Endothelial cell of umbilical vein (primary cell): ENCODE measurements at places on chromosomes 2 and 18. TPM values are rescaled to one million over a fixed set of nuclear protein-coding genes. Genes with fewer than 3 reads are reported as not detected.

The CD8A gene
- not detected in 2 replicates for polyA plus RNA-seq

The POTEC gene
- polyA plus RNA-seq = not detected in 2 replicates

The ARHGAP25 gene
- polyA plus RNA-seq = 0.50 and 0.64 TPM in 2 replicates

The CAPN14 gene
- 0.01 and 0.03 TPM in 2 replicates for polyA plus RNA-seq

The SPRED2 gene
- polyA plus RNA-seq = 3.6 TPM in 2 replicates

The ASPRV1 gene
- polyA plus RNA-seq = 0.19 and 0.22 TPM in 2 replicates

The POTEI gene
- polyA plus RNA-seq = 0.10 TPM in 2 replicates

The HAAO gene
- 1.1 and 1.8 TPM in 2 replicates for polyA plus RNA-seq

The RASGRP3 gene
- polyA plus RNA-seq = 14.3 and 16.0 TPM in 2 replicates

The RNU2-63P gene
- polyA plus RNA-seq = 60.5 TPM in 1 of 2 replicates, not detected in the other

The SLC5A6 gene
- 76.8 and 92.5 TPM in 2 replicates for polyA plus RNA-seq

The FAP gene
- 0.96 and 1.1 TPM in 2 replicates for polyA plus RNA-seq

The LINC00305 gene
- polyA plus RNA-seq = not detected in 2 replicates

The LAPTM4A gene
- polyA plus RNA-seq = 371 and 427 TPM in 2 replicates

The ANKRD30B gene
- not detected in 2 replicates for polyA plus RNA-seq

The SERPINB13 gene
- polyA plus RNA-seq = not detected in 2 replicates

The LYG2 gene
- not detected in 2 replicates for polyA plus RNA-seq

The LRP2 gene
- not detected in 2 replicates for polyA plus RNA-seq

The CNNM3 gene
- 14.9 and 16.4 TPM in 2 replicates for polyA plus RNA-seq

The FEV gene
- polyA plus RNA-seq = not detected in 2 replicates

The ATOH8 gene
- polyA plus RNA-seq = 10.3 and 13.8 TPM in 2 replicates

The CNDP1 gene
- not detected in 2 replicates for polyA plus RNA-seq

The DCDC2C gene
- not detected in 2 replicates for polyA plus RNA-seq

The PCARE gene
- not detected in 2 replicates for polyA plus RNA-seq

The TUBA4B gene
- polyA plus RNA-seq = not detected in 2 replicates

The MBD1 gene
- 57.2 and 61.1 TPM in 2 replicates for polyA plus RNA-seq

The BCL2L11 gene
- polyA plus RNA-seq = 12.9 and 21.7 TPM in 2 replicates

The CXCR2 gene
- not detected in 2 replicates for polyA plus RNA-seq

The C1QL2 gene
- not detected in 2 replicates for polyA plus RNA-seq

The RGPD4 gene
- not detected in 2 replicates for polyA plus RNA-seq

The KIF1A gene
- polyA plus RNA-seq = 0.02 and 0.11 TPM in 2 replicates

The LRRC30 gene
- polyA plus RNA-seq = not detected in 2 replicates

The SIX3 gene
- polyA plus RNA-seq = not detected in 2 replicates

The COL3A1 gene
- polyA plus RNA-seq = 2.1 and 2.3 TPM in 2 replicates

The CFAP65 gene
- polyA plus RNA-seq = 0.03 TPM in 1 of 2 replicates, not detected in the other

The DPYSL5 gene
- not detected in 2 replicates for polyA plus RNA-seq

The HOXD12 gene
- not detected in 2 replicates for polyA plus RNA-seq

The ZSCAN30 gene
- polyA plus RNA-seq = 5.9 and 6.7 TPM in 2 replicates

The ERBB4 gene
- 0.01 and 0.03 TPM in 2 replicates for polyA plus RNA-seq

The DPP10 gene
- not detected in 2 replicates for polyA plus RNA-seq
